Osteocyte (in vitro differentiated cells): ENCODE measurements at places on chromosomes 5 and 9. TPM values are rescaled to one million over a fixed set of nuclear protein-coding genes. Genes with fewer than 3 reads are reported as not detected.

Gene PCDHB8
- 0.81 and 1.1 TPM in 2 replicates for total RNA-seq

DNA sequence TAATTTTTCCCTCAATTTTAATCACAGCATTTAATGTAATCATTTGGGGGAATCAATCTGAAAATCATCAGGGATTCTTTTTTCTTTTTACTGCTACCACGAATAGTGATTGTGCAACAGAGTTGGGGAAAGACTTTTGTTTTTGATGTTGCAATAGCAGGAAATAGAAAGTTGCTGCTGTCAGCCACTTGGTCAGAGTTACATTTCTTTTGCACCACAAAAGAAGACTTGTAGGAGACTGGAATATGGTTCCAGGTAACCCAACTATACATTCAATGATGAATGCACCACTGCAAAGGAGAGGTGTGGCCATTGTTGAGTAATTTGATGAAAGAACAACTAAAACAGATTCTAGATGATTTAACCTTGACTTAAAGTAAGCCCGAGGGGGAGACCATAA lies 46.3 kb upstream of the PALM2AKAP2 start:
- DNase-seq, result no peak

Gene SGCD
- total RNA-seq, result 13.1 and 14.4 TPM in 2 replicates

GRCh38 chr9:37029304-37029775 lies 4.7 kb downstream of the PAX5 start:
- no peak for DNase-seq

Gene CARTPT
- not detected in 2 replicates for total RNA-seq

DNA sequence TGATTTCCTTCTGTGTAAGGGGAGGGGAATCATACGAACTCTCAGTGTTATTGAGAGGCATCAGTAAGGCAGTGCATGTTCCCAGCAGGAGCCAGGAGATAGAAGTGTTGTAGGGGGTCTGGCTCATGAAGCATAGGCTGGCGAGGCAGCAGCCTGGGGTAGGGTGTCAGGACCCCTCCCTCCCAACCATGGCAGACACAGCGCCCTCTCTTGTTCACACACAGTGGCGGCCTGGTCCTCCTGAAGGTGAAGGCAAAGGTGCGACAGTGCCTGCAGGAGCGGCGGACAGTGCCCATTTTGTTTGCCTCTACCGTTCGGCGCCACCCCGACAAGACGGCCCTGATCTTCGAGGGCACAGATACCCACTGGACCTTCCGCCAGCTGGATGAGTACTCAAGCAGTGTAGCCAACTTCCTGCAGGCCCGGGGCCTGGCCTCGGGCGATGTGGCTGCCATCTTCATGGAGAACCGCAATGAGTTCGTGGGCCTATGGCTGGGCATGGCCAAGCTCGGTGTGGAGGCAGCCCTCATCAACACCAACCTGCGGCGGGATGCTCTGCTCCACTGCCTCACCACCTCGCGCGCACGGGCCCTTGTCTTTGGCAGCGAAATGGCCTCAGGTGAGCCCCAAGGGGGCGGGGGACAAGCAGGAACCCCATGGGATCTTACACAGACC lies 4.7 kb downstream of the SLC27A4 start:
- no peak for DNase-seq

DNA sequence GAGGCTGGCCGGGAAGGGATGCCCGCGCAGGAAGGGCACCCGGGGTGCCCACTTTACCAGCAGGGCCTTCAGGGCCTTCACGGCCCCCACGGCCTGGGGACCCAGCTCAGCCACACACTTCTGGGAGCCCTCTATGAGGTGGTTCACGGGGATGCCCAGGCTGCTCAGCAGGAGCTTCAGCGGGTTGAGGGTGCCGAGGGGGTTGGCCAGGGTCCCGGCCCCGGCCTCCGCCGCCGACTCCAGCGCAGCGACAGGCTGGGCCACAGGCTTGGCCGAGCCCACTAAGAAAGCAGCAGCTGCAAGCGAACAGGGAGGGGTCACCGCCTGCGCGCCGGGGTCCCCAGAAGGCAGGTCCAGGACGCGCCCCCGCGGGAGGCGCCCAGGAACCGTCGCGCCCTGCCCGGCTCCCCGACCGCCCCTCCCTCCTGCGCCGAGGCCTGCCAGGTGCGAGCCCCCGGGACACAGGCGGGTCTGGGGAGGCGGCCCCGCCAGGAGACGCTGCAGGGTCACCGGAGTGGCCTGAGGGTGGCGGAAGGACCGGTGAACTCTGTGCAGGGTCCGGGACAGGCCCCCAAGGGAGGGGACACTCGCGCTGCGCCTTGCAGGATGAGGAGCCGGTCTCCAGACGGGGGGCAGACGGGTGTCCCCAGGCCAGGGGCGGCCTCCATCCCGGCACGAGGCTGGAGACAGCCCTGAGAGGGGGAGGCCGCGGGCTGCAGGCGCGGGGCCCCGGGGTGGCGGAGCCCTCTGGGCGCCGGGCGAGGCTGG lies 572 bp downstream of the SCGB3A1 start:
- peak; percentile 84 for DNase-seq

GRCh38 chr5:177545487-177546257 lies 8.7 kb downstream of the FAM193B start:
- DNase-seq, result no peak

DNA sequence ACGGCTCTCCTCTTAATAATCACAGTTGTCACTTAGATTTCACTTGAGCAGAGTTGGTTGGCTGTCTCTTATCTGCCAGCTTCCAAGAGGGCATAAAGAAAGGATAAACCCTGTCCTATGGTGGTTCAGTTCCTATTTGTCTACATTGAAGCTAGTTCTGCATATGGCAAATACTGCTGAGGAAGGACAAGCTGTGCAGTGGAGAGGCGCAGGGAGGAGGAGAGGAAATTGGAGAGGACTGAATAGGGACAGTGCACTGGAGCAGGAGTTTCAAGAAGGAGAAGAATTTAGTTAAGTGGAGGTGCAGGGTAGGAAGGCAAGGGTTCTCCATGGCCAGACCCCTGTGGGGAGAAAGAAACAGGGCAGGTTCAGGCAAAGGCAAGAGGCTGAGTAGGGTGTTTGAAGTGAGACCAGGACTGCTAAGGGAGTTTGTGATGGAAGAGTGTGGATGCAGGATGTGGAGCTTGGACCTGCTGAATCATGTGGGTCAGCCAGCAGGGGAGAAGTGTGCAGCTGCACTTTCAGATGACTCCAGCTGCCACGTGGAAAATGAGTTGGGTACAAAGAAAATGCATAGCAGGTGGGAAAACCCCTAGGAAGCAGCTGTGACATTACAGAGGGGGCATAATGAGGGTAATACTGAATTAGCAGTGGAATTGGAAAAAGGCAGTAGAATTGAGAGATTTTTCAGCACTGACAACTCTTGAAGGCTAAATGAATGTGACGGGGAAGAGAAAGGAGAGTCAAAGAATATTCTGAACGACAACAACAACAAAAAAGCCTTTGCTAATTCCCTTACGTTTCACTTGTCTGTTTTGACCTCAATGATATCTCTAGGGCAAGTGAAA lies 66.8 kb downstream of the MAMDC2 start:
- no peak for DNase-seq

DNA sequence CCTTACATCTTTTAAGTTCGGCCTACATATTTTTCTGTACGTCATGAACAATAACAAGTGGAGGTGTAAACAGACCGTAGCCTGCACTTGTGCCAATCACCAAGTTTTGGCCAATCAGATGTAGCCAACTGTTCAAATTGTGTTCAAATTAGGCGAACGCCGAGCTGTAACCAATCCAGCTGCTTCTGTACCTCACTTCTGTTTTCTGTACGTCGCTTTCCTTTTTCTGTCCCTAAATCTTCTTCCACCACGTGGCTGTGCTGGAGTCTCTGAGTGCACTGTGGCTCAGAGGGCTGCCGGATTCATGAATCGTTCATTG lies 26.4 kb downstream of the TRIM14 start:
- no peak for DNase-seq

GRCh38 chr9:127977884-127978647 lies 2.7 kb downstream of the EEIG1 start:
- DNase-seq, result no peak

DNA sequence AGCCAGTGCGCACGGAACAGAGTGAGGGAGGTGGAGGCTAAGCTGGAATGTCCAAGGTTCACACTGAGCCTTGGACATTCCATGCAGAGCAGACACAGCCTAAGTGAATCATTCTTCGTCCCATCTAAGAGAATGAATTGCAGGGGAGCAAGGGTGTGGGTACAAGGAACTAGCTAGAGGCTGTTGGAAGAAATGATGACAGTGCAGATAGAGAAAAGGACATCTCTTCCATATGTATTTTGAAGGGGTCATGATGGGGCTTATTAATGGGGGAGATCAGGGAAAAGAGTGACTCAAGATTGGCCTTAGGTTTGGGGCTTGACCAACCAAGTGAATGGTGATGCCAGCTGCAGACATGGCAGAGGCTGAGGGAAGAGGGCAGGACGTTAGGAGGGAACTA lies 59.2 kb downstream of the MTX3 start:
- no peak for DNase-seq

Gene HDHD3
- 12.2 and 12.7 TPM in 2 replicates for total RNA-seq

Gene MARVELD2
- total RNA-seq, result 0.38 and 0.71 TPM in 2 replicates

DNA sequence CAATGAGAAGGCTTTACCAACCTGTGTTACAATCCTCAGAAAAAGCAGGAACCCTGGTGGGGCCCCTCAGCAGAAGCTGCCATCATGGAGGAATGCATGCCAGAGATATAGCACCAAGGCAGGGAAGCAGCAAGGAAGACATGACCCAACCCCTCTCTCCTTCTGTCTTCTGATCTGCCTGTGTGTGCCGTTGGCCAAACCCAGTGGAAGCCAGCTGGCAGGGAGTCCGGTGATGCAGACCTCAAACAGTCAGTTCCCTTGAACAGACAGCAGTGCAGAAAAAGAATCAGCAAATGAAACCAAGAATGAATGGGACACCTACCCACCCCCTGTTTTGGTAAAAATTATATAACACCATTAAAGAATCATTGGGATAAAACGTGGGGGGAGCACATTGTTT lies 234.2 kb downstream of the ZNF608 start:
- no peak for DNase-seq

Gene NCBP1
- 34.9 and 42.2 TPM in 2 replicates for total RNA-seq

DNA sequence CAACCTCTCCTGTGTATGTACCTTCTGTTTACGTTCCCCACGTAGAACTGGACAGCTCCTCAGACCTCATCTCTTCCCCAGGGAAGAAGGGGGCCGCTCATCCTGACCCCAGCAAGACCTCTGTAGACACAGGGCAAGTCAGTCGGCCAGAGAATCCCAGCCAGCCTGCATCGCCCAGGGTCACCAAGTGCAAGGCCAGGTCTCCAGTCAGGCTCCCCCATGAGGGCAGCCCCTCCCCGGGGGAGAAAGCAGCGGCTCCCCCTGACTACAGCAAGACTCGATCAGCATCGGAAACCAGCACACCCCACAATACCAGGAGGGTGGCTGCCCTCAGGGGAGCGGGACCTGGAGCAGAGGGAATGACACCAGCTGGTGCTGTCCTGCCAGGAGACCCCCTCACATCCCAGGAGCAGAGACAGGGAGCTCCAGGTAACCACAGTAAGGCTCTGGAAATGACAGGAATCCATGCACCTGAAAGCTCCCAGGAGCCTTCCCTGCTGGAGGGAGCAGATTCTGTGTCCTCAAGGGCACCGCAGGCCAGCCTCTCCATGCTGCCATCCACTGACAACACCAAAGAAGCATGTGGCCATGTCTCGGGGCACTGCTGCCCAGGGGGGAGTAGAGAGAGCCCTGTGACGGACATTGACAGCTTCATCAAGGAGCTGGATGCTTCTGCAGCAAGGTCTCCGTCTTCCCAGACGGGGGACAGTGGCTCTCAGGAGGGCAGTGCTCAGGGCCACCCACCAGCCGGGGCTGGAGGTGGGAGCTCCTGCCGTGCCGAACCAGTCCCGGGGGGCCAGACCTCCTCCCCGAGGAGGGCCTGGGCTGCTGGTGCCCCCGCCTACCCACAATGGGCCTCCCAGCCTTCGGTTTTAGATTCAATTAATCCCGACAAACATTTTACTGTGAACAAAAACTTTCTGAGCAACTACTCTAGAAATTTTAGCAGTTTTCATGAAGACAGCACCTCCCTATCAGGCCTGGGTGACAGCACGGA lies 86.7 kb downstream of the GOLPH3 start:
- DNase-seq, result no peak

GRCh38 chr5:159412284-159413046 lies 82.2 kb upstream of the IL12B start:
- DNase-seq, result no peak

- no peak for DNase-seq
These were observed 136.9 kb downstream of the ARHGAP26 start for GRCh38 chr5:142906863-142907671.

Gene BDP1
- 23.6 and 23.7 TPM in 2 replicates for total RNA-seq

DNA sequence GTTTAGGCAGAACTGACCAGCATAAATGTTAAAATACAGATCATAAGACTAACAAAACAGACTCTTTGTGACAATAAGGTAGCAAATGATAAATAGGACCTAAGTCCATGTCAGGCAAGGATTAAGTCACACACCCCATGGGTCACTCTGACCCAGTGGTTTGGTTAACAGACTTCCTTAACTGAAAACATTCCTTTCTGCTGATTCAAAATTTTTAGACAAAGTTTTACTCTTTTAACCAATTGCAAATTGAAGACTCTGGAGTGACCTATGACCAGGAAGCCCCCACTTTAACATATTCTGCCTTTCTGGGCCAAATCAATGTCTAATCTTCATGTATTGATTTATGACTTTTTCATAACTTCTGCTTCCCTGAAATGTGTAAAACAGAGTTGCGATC lies 4.9 kb upstream of the NXNL2 start:
- DNase-seq, result no peak

- DNase-seq, result no peak
These were observed 11.2 kb downstream of the ROPN1L start for GRCh38 chr5:10452768-10453331.

GRCh38 chr5:148725675-148726074 lies 71.3 kb upstream of the HTR4 start:
- no peak for DNase-seq

Gene QRFP
- total RNA-seq, result not detected in 2 replicates

DNA sequence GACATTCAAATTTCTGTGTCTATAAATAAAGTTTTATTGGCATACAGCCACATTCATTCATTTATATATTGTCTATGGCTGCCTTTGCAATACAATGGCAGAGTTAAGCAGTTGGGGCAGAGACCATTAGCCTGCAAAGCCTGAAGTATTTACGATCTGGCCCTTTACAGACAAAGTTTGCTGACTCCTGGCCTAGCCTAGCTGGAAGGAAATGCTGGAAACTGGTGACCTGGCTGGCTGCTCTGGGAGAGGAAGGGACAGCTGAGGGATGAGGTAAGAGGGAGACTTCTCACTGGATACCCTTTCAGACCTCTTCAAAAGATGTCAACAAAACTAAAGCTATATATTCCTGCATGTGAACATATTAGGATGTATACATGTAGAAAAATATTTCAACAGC lies 66.0 kb upstream of the PPARGC1B start:
- DNase-seq, result no peak
